ENCODE measurements at places on chromosomes 12 and 14.

DNA sequence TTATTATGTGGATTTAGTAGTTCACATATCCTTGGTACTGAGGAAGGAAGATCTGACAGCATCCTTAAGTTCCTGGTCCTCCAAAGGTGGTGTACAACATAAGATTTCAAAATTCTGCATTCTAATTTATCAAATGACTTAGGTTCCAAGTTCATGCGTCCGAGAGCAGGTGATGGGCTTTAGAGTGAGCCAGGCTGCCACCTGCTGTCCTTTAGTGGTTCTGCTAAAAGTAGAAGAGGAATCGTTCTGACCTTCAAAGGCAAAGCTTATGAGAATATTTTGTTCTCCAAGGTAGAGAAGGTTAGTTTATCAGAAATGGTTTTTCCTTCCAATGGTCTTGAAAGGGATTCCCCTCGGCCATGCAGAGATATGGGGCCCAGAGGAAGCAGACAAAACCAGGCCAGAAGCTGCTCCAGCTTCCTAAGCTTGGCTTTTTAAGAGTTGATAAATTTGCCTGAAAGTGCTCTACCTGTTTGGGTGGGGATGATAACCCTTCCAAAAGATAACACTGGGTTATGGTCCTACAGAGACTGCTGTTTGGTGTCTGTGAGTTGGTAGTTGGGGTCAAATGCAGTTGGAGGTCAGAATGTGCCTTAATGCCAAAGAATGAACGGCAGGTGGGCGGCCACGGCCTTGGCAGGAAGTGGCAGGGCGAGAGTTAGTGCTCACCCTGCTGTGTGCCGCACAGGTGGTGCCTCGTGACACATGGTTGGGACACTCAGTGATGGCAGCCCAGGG, 29.1 kb upstream of the LRTM2 start:
- DNase-seq: no peak

DNA sequence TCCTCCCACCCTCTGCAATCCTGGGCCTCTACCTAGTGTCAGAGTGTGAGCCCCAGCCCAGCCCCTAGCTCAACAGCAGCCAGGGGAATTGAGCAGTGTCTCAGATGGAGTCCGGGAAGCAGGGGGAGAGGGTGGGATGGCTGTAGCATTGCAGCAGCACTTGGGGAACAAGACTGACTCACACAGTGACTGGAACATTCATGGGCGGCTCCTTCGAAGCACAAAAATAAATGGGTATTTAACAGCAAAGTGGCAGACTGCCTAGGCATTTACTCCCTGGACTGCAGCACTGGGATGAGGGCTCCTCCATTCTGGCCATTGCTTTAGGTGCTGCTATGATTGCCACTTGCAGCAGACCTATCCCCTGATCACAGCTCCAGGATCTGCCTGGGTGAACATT, 46.0 kb upstream of the STK38L start:
- DNase-seq: no peak

GRCh38 chr12:16012117-16012516, 101.0 kb downstream of the DERA start:
- DNase-seq: no peak

GRCh38 chr14:35336494-35337268, 44.5 kb downstream of the PSMA6 start:
- no peak for DNase-seq

Data from stimulated activated CD4-positive, alpha-beta T cell treated with anti-CD3 and anti-CD28 coated beads, Interleukin-12 subunit alpha, Interleukin-12 subunit beta, amount 100 ng/mL, for 48 hours (primary cell).